SJSA1 (cell line): ENCODE measurements at places on chromosomes 1 and 21. TPM values are rescaled to one million over a fixed set of nuclear protein-coding genes. Genes with fewer than 3 reads are reported as not detected.

The CD244 gene
- not detected in 2 replicates for total RNA-seq

The MSH4 gene
- total RNA-seq: 0.13 TPM in 1 of 2 replicates, not detected in the other

The EXO1 gene
- 42.9 and 48.3 TPM in 2 replicates for total RNA-seq

The PLEKHN1 gene
- total RNA-seq: 0.34 TPM in 1 of 2 replicates, not detected in the other

The LHX8 gene
- 20.5 and 32.2 TPM in 2 replicates for total RNA-seq

The HSPA6 gene
- 0.06 and 0.18 TPM in 2 replicates for total RNA-seq

The MYCL gene
- total RNA-seq: 5.3 and 8.1 TPM in 2 replicates

The TNN gene
- total RNA-seq: 5.3 and 6.0 TPM in 2 replicates

The PLA2G2C gene
- total RNA-seq: not detected in 2 replicates

DNA sequence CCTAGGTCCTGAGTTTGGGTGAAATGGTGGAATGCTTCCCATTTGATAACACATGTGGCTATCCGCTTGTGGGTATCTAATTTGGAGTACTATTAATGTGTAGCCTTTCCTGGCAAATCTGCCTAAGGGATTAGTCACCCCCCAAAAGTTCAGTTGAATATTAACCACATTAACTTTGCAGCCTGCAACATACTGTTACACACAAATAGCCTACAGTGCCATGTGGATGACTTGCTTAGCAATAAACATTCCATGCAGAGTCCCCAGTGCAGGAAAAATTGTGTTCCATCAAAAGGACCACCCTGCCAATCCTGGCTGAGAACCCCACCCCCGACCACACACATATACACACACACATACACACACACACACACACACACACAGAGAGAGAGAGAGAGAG lies 303.3 kb upstream of the ESRRG start:
- no peak overlapping the region for H3K27ac ChIP-seq
- H3K27me3 ChIP-seq: no peaks in the 10 kb centered on the region
- no peak overlapping the region for H3K4me3 ChIP-seq
- no peak for DNase-seq
- H3K36me3 ChIP-seq: no peaks in the 10 kb centered on the region
- no peaks in the 10 kb centered on the region for H3K4me1 ChIP-seq

DNA sequence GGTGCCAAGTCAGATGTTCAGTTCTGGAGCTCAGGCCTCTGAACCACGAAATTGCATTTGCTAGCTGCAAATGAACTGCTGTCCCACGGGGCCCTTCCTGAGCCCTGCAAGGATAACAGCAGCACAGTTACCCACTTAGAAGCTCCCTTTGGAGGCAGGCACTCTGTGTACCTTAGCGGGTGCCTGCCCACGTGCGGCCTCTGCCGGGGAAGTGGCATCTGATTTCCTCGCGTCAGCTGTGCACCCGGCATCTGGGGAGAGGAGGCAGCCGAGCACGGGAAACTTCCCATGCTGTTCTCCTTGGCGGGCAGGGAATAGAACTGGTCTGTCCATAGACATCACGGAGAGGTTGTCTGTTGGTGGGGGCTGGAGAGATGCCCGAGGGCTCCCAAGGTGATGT lies 148.0 kb upstream of the C1orf174 start:
- no peak overlapping the region for H3K27ac ChIP-seq
- DNase-seq: no peak
- no peaks in the 10 kb centered on the region for H3K27me3 ChIP-seq
- H3K4me3 ChIP-seq: no peak overlapping the region

DNA sequence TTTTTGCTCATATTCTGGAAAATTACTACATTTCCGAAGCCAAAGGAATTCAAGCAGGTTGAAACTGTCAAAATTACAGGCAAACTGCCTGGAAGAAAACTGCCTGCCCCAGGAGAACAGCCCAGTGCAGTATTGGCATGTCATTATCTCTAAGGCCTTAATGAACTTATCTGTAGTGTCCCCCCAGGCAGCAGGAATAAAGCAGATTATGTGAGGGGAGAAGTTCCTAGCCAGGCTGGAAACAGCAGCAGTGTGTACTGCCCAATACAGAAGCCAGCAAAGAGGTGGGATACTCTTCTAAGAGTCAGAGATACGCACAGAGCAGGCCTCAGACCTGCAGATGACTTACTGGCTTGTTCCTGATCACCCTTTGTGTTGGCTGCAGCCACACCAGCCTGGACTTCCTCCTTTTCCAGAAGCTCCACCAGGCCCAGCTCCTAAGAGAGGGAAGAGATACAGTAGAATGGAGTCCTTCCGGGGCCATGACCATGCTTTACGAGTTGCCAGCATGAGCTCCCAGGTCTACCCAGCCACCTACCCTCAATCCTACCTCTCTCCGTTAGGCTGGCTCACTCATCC lies 11.7 kb downstream of the IQGAP3 start:
- no peak overlapping the region for H3K4me3 ChIP-seq
- peaks cover 76% of the 10 kb centered on the region for H3K36me3 ChIP-seq
- no peak for DNase-seq
- no peak overlapping the region for H3K27ac ChIP-seq

DNA sequence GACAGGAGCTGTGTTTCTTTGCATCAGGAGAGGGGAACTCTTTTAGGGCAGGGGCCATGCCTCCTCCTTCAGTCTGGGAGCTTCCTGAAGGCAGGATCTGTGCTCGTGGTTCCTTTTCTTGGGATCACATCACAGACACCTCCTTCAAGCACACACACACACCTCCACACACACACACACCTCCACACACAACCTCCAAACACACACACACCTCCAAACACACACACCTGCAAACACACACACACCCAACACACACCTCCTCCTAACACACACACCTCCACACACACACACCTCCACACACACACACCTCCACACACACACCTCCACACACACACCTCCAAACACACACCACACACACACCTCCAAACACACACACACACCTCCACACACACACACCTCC lies 10.5 kb downstream of the LGR6 start:
- no peak overlapping the region for H3K4me3 ChIP-seq
- peaks cover 14% of the 10 kb centered on the region for H3K4me1 ChIP-seq
- no peak overlapping the region for H3K27ac ChIP-seq

- no peak for DNase-seq
- H3K4me1 ChIP-seq: no peaks in the 10 kb centered on the region
- H3K36me3 ChIP-seq: peaks cover 88% of the 10 kb centered on the region
- no peak overlapping the region for H3K27ac ChIP-seq
- no peaks in the 10 kb centered on the region for H3K27me3 ChIP-seq
Observed at GRCh38 chr1:32052887-32053286, 19.9 kb upstream of the TMEM39B start.

DNA sequence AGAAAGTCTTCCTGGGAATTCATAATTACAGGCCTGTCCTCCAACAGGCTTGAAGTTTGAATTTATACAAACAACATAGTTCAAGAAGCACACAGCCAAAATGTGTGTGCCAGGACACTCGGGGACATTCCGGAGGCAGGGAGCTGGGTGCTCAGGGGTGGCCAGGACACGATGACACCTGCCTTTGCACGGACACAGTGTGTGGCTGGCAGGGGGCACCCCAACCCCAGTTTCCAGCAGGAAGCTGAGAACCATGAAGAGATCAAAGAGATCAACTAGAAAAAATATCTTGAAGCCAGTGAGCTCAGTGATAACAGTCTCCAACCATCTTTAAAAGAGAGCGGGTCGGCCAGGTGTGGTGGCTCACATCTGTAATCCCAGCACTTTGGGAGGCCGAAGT lies 32.5 kb upstream of the TRAPPC10 start:
- no peak overlapping the region for H3K27ac ChIP-seq
- peaks cover 14% of the 10 kb centered on the region for H3K4me1 ChIP-seq
- H3K27me3 ChIP-seq: no peaks in the 10 kb centered on the region
- H3K36me3 ChIP-seq: peaks cover 76% of the 10 kb centered on the region

- no peak overlapping the region for H3K27ac ChIP-seq
- H3K4me3 ChIP-seq: no peak overlapping the region
- no peaks in the 10 kb centered on the region for H3K36me3 ChIP-seq
Observed at GRCh38 chr1:242770366-242770765, 245.9 kb upstream of the PLD5 start.

DNA sequence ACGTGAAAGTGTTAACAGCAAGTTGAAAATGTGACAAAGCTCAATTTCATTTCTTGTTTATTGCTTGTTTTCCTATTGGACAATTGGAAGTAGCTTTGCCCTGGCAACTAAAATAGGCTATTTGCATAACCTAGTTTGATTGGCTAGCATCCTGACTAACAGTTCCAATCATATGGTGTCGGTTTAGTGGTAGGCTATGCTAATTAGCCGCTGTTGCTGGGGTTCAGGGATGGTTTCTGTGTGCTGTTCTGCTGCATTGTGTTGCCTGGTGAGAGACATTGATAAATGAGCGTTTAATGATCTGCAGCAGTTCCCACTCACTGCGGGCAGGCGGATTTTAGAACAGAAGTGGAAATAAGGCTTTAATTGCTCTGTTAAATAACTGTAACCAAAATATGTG lies 68.5 kb downstream of the DYRK1A start:
- no peak overlapping the region for H3K27ac ChIP-seq
- no peaks in the 10 kb centered on the region for H3K4me1 ChIP-seq
- no peaks in the 10 kb centered on the region for H3K36me3 ChIP-seq
- DNase-seq: no peak
- no peak overlapping the region for H3K4me3 ChIP-seq
- no peaks in the 10 kb centered on the region for H3K27me3 ChIP-seq

GRCh38 chr21:14879458-14879857 lies 185.3 kb downstream of the NRIP1 start:
- no peak for DNase-seq
- peaks cover 13% of the 10 kb centered on the region for H3K4me1 ChIP-seq
